ENCODE measurements at places on chromosomes 2 and 18. TPM values are rescaled to one million over a fixed set of nuclear protein-coding genes. Genes with fewer than 3 reads are reported as not detected.

- DNase-seq = no peak
Measured at GRCh38 chr2:72989770-72990556, 72.6 kb downstream of the EMX1 start.

GRCh38 chr2:70992945-70993853 lies 1.5 kb downstream of the TEX261 start:
- no peak for DNase-seq

DNA sequence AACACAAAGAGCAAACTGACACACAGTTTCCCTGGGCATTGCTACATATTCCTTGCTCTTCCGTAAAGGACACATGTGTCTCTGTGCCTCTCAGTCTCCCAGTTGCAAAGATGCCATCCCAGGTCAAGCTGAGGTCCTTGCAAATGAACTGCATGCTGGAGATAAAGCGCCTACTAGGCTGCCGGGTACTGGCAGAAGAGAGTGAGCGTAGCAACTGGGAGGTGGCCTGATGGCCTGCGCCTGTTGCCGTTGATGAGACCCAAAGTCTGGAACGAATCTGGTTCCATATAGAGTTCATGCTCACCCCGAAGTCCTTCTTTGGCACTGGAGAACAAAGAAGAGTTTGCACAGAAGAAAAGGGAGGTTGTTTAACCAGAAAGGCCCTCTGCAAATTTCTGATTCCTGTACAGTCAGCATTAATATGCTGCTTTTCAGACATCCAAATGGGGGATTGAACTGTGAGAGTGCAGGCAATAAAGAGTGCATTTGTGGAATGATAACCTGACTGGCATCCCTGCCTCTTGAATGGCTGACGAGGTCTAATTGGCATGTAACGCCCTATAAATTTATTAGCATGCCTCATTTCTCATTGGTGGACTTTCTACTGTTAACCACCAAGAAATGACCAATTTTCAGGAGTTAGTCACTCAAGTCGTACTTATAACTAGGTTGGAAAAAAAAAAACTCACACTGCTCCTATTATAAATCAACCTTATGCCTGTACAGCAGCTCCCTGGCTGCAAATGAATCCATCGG lies 78.7 kb downstream of the GBX2 start:
- DNase-seq = no peak

DNA sequence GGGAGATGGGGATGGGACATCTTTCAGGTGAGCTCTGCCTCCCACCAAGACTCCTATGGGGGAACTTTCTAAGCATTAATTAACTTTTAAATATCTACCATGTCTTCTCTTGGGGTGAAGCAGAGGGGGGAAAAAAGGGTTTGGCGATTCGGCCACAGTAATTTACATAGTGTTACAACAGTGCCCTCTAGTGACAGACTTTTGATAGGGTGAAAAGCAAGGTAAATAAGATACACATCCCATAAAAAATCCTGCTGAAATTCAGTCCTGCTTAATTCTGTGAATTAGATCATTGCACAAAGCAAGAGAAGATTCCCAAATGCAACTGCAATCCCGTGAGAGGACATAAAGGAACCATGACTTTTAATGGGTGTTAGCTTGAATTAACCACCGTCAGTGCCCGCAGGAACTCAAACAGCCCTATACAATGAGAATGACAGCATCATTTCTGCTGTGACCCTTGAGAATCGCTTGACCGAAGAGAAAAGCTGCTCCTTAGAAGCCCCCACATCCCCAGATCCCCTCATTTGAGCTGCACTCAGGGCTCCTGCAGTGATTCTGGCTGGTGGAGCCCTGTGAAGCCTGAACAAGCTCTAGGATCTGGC lies 32.8 kb downstream of the FAM124B start:
- DNase-seq = no peak

DNA sequence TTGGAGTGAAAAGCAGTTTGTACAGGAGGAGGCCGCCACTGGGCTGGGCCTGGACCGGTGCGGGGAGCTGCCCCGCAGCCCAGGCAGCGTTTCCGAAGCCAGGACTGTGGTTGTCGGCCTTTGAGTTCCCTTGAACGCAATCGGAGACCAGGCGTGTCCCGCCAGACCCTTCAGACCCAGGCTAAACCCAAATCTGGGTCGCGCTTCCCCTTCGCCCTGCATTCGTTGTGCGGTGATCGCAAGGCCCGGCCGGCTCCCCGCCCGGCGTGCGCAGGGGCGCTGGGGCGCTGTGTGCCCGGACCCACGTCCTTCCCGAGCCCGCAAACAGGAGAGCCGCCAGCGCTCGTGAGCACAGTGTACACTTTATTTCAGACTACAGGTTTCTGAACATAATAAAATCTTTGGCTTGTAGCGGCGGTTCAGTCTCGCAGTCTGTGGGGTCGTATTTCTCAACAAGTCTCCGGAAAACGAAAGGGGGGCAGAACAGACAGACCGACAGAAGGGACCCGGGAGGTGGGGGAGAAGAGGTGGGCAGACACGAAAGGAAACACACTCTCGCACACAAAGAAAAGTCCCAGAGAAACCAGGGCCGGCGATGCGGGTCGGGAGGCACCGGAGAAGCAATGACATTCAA lies 5.5 kb downstream of the EN1 start:
- no peak for DNase-seq

GRCh38 chr2:3233877-3234276 lies 143.7 kb downstream of the EIPR1 start:
- DNase-seq = no peak

DNA sequence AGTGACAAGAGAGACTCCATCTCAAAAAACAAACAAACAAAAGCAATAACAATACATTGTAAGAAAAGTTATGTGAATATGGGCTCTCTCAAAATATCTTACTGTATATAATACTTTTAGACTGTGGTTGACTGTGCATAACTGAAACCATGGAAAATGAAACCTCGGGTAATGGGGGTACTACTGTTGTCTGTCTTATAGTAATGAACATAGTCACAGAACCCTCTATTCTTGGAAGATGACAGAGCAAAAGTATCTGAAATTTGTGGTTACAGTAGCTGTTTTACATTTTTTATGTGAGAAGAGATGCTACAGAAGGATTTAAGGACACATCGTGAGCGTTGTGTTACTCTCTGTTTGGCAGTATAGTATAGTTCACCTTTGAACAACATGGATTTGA lies 60.5 kb downstream of the MAP4K4 start:
- no peak for DNase-seq

SNED1 gene
- total RNA-seq = 0.14 TPM

KCNK3 gene
- total RNA-seq = not detected

SCN3A gene
- total RNA-seq = not detected

GRHL1 gene
- 1.1 TPM for total RNA-seq

Measured in natural killer cell treated with Interleukin-12 subunit alpha and Interleukin-12 subunit beta and Interleukin-15 and Interleukin-18, amount 100 ng/mL, for 72 hours (primary cell).